BJ (cell line): ENCODE measurements at places on chromosomes 3 and 15. TPM values are rescaled to one million over a fixed set of nuclear protein-coding genes. Genes with fewer than 3 reads are reported as not detected.

- DNase-seq: no peak
Measured at GRCh38 chr3:3134750-3135448, 8.2 kb downstream of the TRNT1 start.

- no peak for DNase-seq
Measured at GRCh38 chr15:29969562-29970401, 113.0 kb upstream of the GOLGA8J start.

GRCh38 chr15:43370975-43371974 is at the start of the genes TUBGCP4 and ZSCAN29:
Gene TUBGCP4 (plus strand): TSS chr15:43371101. CDS start chr15:43371355, 254 bp downstream.
Gene ZSCAN29 (minus strand): TSS chr15:43371043. CDS start chr15:43369913, 1,130 bp downstream.
- no peak for DNase-seq

- no peak for DNase-seq
Measured at GRCh38 chr3:187906416-187906815, 161.1 kb upstream of the BCL6 start.

DNA sequence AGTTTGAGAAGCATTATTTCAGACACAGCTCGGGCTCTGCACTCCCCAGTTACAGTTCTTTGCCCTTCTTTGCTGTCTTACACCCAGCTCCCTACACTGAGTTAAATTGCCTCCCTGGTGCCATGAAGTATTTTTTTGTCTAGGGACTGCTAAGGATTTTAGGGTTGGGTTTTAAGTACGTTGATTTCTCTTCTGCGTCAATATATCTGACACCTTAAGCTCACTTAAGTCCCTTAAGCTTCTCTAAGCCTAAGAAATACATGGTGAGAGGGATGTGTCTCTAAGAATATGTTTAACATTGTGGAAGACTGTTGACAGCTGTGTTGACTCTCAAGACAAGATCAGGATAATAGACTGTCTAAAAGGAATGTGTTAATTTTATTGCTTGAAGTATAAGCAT is 400.5 kb downstream of the PTPRG start:
- no peak for DNase-seq

DNA sequence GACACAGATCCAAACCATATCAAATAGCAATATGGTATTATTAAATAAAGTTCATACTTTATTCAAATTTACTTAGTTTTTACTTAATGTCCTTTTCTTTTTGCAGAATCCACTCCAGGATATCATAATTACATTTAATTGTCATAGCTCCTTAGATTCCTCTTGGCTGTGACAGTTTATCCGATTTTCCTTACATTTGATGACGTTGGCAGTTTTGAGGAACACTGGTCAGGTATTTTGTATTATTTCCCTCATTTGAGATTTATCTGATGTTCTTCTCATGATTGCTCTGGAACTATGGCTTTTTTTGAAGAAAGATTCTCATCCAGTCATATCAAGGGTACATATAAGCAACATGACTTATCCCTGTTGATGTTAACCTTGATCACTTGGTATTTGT is 198.3 kb upstream of the STAC start:
- no peak for DNase-seq

- DNase-seq: peak; percentile 85
Measured at GRCh38 chr3:24254649-24255048, 240.0 kb downstream of the THRB start.

GRCh38 chr3:86814918-86815655 is 175.9 kb downstream of the VGLL3 start:
- no peak for DNase-seq

GRCh38 chr3:119293105-119293870 is 895 bp upstream of the ARHGAP31 start:
- DNase-seq: no peak

- DNase-seq: no peak
Measured at GRCh38 chr3:123361071-123361470, 87.8 kb downstream of the ADCY5 start.

- no peak for DNase-seq
Measured at GRCh38 chr3:29083081-29083480, 197.8 kb upstream of the RBMS3 start.

DNA sequence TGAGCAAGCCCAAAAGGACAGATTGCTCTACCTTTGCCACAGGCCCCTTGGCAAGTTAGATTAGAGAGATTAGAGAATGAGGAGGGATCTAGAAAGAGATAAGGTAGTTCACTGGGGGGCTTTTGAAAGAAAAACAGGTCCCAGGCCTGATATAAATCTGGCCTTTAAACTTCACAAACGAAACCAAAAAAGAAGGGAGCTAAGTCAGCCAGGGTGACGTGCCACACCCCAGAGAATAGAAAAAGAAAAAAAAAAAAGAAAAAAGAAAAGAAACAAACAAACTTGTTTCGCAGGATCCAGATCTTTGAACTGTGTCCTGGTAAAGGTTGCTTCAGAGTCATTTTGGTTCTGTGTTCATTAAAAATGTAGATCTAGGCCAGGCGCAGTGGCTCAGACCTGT is 3.6 kb downstream of the KAT2B start:
- DNase-seq: no peak

DNA sequence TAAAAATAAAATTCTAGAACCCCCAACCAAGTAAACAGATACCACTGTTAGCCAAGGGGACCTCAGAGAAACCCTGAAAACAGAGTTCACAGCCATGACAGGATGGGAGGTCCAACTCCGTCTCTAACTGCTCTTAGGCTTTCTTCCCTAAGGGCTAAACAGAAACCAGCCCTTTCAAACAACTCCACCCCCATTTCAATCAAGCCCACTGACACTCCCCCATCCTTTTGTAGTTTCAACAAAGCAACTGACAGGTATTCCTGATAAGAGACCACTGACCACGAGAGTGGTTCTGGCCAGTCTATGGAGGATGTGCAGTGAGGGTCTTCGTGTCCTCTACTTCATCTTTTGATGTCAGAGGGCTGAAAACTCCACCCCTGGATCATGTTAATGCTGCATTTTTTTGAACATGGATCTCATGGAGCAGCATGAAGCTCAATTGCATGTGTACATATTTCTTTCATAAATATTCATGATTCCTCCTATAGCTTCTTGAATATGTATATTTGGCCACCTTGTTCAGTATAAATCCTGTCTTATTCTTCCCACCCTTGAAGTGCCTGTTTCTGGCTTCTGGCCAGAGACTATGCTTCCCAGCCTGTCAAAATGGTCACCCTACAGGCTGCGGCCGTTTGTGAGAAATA is 222.6 kb downstream of the OSBPL10 start:
- DNase-seq: no peak

DNA sequence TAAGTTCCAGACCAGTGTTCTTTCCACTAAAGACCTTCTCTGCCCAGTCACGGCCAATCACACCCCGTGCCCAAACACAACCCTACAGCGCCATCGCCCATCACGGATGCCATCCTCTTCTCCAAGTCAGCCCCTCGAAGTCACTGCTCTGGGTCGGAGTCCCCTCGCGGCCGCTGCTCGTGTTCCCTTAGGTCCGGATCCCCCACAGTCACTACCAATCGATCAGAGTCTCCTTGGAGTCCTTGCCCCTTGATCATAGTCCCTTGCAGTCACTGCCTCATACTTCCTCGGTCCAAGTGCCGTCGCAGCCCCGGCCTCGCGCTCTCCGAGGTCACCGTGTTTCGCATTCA is 461 bp downstream of the PCYT1A start:
- DNase-seq: no peak

DNA sequence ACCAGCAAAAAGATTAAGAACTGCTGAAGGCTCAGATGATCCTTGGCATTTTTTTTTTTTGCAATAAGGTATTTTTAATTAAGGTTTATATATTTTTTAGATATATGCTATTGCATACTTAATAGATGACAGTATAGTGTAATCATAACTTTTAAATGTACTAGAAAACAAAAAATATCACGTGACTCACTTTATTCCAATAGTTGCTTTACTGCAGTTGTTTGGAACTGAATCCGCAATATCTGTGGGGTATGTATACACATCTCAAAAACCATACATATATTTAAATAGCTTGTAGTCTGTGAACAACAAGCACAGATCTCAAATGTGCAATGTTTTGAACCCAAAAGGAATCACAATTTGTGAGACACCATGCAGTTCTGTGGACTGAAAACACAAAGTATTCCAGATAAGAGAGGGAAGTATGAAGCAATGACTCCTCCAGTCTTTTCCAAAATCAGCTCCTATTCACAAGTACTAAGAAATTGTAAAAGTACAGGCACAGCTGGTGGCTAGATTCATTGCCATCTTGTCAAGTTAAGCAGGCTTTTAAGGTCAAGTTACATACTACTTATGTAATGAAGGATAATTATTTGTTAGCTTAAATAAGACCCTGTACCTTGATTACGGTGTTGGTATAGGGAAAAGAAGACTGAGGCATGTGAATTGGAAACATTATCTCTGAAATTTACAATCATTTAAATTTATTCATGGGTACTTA is 331.1 kb downstream of the TBC1D5 start:
- DNase-seq: no peak

- DNase-seq: no peak
Measured at GRCh38 chr3:62261121-62261520, 112.2 kb downstream of the FEZF2 start.

DNA sequence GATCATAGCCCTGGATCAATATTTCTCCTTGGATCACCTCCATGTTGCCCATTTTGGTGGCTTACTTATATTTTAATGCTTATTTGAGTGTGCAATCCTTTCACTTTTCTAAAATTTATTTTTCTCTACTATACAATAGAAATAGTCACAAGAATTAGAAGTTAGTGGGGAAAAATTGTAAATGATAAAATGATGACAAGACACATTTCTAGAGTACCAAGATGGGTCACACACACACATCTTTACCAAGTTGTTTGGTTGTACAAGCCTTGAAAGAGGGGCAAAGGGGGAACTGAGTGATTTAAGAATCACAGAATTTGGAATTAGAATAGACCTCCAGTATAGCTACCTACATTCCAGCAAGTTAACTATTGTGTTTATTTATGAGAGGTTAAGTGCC is 545.8 kb downstream of the RBMS3 start:
- DNase-seq: no peak

DNA sequence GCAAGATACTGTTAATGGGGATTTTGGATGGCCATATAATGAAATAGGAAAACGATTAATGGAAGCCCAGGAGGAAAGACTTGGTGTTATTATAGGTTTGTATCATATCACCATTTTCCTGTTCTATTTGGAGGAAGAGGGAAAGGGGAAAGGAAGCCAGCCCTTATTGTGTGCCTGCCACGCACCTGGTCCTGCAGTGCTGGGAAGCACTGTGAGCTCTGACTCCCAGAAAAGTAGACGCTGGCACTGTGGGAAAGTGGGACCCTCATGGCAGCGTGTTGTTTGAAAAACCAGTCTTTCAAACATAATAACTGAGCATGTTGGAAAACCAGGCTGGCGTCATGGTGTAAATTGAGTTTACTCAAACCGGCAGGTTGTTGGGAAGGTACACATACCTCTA is 22.0 kb downstream of the CGNL1 start:
- DNase-seq: no peak

GRCh38 chr15:52066842-52067544 is 45.6 kb downstream of the BCL2L10 start:
- no peak for DNase-seq

GRCh38 chr3:146163584-146163983 is 2.6 kb upstream of the PLOD2 start:
- DNase-seq: peak; percentile 83

GRCh38 chr15:43165801-43166325 is 19.3 kb upstream of the CCNDBP1 start:
- DNase-seq: no peak

DNA sequence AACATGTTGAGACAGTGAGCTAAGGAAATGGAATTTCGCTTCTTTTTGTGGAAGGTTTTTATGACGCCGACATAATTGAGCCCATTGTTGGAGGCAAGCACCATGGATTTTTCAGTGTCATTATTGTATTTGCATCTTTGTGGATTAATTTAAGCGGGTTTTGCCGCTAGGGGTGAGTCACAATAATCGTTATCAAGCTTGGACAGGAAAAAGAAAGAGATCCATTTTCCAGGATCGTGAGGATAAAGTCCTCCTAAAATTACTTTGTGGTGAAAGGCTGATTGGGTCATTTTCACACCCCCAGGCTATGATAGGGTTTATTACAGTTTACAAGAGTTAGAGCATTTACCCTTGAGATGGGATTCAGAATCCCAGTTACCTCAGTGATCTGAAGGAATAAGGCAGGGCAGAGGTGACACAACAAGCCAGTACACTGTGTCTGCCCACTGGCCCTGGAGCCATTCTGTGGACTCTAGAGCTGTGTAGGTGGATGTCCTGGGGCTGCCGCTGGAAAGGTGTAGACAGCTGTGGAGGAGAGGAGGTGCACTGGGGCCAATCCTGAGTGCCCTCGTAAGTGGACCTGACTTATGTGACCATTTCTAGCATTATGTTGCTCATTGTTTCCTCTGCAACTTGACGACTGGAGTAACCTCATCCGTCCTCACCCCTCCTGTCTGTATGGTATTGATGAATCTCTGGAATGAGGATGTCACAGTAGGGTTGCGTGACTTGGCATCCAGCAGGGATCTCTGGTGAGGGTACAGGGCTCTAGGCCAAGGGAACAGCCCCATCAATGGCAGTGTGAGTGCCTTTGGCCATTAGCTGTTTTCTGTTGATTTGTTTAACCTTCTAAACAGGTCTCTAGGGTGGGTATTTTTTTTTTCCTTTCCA is 370.1 kb downstream of the LRTM1 start:
- no peak for DNase-seq

DNA sequence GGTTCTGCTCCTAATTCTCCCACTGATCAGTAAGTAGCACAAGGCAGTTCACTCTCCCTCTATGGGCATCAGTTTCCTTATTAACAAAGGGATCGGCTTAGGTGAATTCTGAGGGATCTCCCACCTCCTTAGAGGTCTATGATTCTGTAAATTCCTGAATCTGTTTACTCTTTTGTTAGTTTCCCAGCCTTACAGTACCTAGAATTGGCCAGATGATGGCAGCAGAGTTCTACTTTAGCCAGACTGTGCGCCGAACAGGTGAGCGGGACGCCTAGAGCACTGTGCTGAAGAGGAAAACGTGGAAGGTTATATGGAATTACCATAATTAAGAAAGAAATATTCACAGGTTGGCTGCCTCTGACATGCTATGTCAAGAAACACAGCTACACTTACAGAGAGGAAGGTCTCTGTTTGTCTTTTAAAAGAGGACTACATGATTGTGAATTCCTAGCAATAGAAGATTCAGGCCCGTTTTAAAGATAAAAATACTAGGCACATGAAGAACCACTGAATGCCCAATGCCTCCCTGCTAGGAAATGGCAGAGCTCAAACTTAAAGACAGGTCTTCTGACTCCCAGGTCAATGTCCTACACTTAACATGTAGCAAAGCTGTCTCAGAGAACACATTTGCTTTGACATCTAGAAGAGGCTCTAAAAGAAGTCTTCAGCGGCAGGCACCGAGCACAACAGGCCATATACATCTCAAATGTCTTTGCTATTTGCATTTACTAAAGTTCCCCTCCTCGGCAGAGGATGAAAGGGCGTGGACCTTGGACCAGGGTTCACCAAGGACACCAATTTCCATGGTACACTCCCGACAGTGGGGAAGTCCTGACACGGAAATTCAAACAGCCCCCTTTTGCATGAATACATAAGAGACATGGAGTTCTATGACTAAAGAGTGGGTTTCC is 259.9 kb downstream of the FGF12 start:
- no peak for DNase-seq

GRCh38 chr15:62938825-62939224 is 103.7 kb upstream of the TPM1 start:
- DNase-seq: no peak

AADACL2 gene
- not detected in 2 replicates for polyA plus RNA-seq

ENTPD3 gene
- 0.07 TPM in 1 of 2 replicates, not detected in the other for polyA plus RNA-seq

GABRB3 gene
- 2.3 and 2.6 TPM in 2 replicates for polyA plus RNA-seq

IGSF11 gene
- 0.05 and 0.20 TPM in 2 replicates for polyA plus RNA-seq

GNAT1 gene
- polyA plus RNA-seq: not detected in 2 replicates

TM6SF1 gene
- polyA plus RNA-seq: 3.2 and 3.8 TPM in 2 replicates

TADA3 gene
- polyA plus RNA-seq: 84.6 and 113 TPM in 2 replicates

CCR3 gene
- not detected in 2 replicates for polyA plus RNA-seq

MRPL46 gene
- 18.4 and 22.1 TPM in 2 replicates for polyA plus RNA-seq

FANCI gene
- 11.5 and 18.3 TPM in 2 replicates for polyA plus RNA-seq

XRN1 gene
- polyA plus RNA-seq: 14.3 and 29.0 TPM in 2 replicates

C3orf20 gene
- polyA plus RNA-seq: not detected in 2 replicates

PAQR9 gene
- not detected in 2 replicates for polyA plus RNA-seq
